ENCODE measurements at places on chromosomes 7 and 10. TPM values are rescaled to one million over a fixed set of nuclear protein-coding genes. Genes with fewer than 3 reads are reported as not detected.

Gene RAMP3
- 6.2 TPM for total RNA-seq

Gene PILRA
- 1.2 TPM for total RNA-seq

Gene PRSS37
- total RNA-seq = not detected

Gene SPRN
- total RNA-seq = 13.4 TPM

Gene SLC26A4
- 0.69 TPM for total RNA-seq

Gene AKR1D1
- not detected for total RNA-seq

Gene CUL2
- total RNA-seq = 46.1 TPM

Gene SLC12A9
- total RNA-seq = 27.9 TPM

Gene AIFM2
- 3.9 TPM for total RNA-seq

Gene HOXA4
- total RNA-seq = not detected

Gene OR9A2
- 0.69 TPM for total RNA-seq

Gene ZNF804B
- total RNA-seq = 8.3 TPM

Gene AHR
- total RNA-seq = 20.1 TPM

Gene SPDYE9
- not detected for total RNA-seq

Gene IRF5
- total RNA-seq = 3.9 TPM

Gene PPP1R3C
- 47.3 TPM for total RNA-seq

Gene IDI2
- total RNA-seq = not detected

Gene LLCFC1
- total RNA-seq = not detected

Gene OPALIN
- total RNA-seq = not detected

Gene FFAR4
- 1.2 TPM for total RNA-seq
